ENCODE measurements at places on chromosomes 5 and 9.

DNA sequence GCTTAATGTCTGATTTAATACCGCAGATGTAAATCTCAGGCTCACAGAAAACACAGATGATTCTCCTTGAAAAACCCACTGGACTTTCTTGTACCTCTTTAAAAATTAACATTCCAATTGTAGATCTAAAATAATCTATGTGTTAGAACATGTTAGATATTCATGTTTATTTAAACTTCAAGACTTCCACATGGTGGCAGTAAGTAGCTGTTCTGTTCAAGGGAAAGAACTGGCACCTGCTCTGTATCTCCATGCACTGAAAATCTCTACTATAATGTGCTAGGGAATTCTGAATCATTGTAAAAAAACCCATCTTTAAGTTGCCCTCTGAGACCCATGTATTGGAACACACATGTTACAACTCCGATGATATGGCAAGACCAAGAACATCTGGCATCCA is 366.9 kb downstream of the DMRTA1 start:
- no peak for DNase-seq

DNA sequence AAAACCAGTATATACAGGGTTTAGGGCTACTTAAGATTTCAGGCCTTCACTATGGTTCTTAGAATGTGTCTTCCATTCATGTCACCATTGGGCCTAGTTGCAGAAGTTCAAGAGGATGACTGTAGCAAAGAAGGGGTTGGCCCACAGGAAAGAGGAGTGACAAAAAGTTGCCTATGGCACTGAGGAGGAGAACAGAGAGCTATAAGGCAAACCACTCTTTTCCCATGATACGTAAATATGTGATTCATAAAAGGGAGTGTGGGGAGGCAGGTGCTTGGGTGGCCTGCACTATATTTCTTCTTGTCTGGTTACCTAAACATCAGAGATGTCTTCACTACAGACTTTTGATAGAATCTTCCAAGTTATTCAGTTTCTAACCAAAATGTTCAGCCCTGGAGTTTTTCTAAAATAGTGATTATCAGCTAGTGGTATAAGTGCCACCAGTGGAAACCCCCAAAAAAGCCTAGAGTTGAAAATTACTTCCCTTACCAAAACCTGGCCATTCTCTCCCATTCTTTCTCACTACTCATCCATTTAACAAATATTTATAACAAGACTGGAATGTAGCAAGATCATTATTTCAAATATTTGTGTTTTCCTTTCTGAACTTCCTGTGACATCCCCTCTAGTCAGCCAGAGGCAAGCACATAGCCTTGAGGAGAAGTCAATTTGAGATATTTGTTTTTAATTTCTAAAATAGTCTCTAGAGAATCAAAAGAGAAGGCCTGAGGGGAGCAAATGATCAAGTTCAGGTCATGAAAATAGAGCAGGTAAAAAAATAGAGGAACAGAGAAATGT is 367.4 kb downstream of the EFNA5 start:
- DNase-seq: no peak

- DNase-seq: no peak
These were observed 221.2 kb downstream of the GABRG2 start for GRCh38 chr5:162288647-162289296.

GRCh38 chr9:131963072-131964030 is 116.3 kb downstream of the MED27 start:
- DNase-seq: no peak

DNA sequence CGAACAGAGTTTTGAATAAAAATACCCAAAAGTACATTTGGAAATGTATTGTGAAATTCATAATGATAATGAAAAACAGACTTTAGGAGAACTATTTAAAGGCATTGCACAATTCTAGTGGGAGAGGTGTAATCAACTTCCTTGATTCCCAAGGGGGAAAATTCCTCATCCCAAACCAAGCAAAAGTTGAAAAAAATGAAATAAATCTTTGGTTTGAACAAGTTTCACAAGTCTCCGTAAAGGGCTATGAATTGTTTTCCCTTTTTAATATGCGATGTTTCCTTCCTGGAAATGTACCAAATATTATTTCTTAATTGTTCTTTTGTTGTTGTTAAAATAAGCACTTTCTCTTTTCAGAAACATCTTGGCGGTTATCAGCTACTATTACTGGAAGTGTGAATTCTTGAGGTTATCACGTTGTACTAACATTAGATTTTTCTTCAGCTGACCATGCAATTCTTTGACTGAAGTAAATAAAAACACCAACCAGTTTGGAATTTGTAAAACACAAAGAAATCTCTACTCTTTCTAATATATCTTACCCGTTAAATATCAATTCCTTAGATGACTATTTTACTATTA is 59.3 kb downstream of the SVEP1 start:
- no peak for DNase-seq

DNA sequence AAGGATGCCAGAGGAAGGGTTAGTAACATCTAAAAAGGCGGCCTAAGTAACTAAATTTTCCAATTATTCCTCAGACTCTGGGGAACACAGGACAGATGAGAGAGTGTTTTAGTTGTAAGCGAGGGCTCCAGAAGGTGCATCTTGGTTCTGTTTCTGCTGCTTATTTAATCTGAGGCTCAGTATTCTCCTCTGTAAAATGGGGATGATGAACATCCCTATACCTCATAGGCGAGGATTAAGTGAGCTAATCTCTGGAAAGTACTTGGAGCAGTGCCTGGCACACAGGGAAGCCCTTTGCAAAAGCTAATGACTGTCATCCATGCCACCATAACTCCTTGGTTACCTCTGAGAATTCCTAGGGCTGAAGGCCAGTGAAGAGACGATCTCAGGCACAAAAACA is 59.0 kb downstream of the SHB start:
- no peak for DNase-seq

DNA sequence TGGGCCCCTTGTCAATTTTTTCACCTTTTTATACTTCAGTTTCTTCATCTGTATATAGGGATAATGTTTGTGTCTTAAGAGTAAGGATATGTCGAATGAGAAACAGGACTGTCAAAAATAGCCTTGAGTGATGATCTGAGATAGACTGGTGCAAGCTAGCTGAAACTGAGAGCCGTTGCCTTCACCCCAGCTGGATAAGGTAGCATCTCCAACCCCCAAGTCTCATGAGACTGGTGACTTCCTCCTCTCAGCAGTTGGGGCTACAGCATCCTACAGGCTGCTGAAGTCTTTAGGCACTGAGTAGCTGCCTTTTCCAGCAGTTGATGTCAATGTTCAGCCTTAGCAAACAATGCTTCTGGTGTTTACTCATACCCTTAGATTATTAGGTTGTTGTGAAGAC is 330.2 kb downstream of the OSTF1 start:
- no peak for DNase-seq

GRCh38 chr5:128681764-128682592 is 143.9 kb upstream of the FBN2 start:
- no peak for DNase-seq

- DNase-seq: no peak
These were observed 2.9 kb upstream of the CAMSAP1 start for GRCh38 chr9:135910216-135910615.

- no peak for DNase-seq
These were observed 2.8 kb upstream of the RUSC2 start for GRCh38 chr9:35487081-35487480.

GRCh38 chr9:135039266-135039870 is 48.1 kb upstream of the OLFM1 start:
- DNase-seq: no peak

GRCh38 chr5:29079771-29080170 is 2041.4 kb upstream of the CDH9 start:
- DNase-seq: no peak

GRCh38 chr9:6894135-6894534 is 136.4 kb downstream of the KDM4C start:
- no peak for DNase-seq

- no peak for DNase-seq
These were observed 66.9 kb upstream of the EPB41L4A start for GRCh38 chr5:112485934-112486355.

- DNase-seq: no peak
These were observed 4.5 kb downstream of the CRAT start for GRCh38 chr9:129105857-129106694.

DNA sequence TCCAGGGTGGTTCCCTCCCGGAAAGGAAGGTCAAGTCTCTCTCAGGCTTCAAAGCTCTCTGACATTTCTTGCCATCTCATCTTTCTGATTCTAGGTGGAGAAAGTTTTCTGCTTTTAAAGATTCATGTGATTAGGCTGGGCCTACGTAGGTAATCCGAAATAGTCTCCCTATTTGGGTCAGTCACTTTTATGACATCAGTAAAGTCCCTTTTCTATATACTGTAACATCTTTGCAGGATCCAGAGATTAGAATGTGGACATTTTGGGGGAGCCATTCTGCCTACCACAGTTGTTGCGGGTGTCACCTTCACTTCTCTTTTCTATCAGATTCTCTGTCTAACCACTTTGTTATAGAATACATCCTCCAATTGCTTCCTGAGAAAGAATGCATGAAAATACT is 1.9 kb upstream of the RNF180 start:
- DNase-seq: no peak

- DNase-seq: no peak
These were observed 381.4 kb upstream of the CD180 start for GRCh38 chr5:67578011-67578410.

DNA sequence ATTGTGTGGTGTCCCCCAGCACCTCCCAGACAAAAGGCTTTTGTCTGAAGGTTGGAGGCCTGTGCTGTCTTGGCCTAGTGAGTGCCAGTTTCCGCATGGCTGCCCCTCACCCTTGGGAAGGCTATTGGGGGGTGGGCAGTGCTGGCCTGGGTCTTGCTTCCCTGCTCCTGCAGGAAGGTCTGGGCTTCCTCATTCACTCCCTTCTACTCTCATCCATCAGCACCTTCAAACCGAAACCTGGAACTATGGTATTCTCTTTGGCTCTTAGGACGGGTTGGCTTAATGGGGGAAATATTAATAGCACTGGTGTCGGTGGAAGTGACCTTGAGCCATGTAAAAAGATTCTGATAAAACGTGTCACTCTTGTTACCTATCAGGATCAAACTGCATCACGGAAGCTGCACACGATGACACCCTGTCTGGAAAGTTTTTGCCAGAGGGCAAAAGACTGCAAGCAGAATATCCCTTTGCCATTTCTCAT is 34.0 kb upstream of the GLRX start:
- no peak for DNase-seq

DNA sequence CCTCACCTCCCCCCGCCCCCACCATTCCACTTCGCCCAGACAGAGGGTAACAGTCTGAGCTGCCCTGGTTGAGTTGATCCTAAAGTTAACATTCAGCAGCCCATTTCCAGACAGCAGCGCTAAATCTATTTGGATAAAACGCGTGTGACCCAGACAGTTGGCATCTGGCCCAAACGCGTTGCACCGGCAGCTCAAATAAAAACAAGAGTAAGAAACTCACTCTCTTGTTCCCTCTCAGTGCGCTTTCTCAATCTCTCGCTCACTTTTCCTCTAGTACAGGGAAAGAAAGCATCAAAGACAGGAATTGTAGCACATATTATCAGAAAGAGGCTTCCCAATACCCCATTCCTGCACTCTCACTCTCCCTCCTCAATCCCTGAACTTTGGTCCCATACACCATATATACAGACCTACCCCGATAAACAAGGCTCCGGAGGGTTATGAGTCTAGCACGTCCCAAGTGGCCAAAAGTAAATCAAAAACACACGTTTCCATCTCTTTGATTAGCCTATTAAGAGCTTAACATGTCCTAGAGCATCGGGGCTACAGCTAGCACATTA is 1.3 kb downstream of the ADAMTS6 start:
- DNase-seq: no peak

DNA sequence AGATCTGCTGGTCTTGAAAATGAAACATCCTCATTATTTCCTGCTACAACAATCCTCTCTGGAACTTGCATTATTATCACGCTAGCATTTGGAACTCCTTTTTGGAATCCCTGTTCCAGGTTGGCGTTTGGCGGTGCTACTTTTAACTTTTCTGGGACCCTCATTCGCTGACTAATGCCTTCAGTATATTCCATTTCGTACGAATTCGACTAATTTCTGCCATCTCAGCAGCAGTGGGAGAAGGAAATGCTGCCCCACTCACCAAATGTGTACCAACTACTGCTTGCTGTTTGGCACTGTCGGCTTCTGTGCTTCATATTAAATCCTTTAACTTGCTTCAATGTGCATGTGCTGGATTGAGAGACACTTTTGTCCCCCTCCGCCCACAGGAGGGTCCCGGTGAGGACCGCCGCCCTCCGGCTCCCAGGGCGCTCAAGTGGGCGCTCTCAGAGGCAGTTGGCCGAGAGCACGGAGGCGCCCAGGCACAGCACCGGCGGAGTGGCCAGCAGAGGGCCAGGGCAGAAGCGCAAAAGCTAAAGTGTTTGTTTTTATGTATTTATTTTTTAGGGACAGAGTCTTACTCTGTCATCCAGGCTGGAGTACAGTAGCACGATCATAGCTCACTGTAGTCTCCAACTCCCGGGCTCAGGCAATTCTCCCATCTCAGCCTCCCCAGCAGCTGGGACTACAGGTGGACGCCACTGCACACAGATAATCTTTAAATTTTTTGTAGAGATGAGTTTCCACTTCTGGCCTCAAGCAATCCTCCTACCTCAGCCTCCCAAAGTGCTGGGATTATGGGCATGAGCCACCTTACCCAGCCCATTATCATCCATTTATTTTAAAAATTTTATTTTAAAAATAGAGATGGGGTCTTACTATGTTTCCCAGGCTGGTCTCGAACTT is 11.9 kb downstream of the PDE6A start:
- DNase-seq: no peak

Data from NCI-H187 treated with DMSO at 0.1 percent for 48 hours (cell line).